BE2C (cell line): ENCODE measurements at places on chromosomes 2 and 18.

DNA sequence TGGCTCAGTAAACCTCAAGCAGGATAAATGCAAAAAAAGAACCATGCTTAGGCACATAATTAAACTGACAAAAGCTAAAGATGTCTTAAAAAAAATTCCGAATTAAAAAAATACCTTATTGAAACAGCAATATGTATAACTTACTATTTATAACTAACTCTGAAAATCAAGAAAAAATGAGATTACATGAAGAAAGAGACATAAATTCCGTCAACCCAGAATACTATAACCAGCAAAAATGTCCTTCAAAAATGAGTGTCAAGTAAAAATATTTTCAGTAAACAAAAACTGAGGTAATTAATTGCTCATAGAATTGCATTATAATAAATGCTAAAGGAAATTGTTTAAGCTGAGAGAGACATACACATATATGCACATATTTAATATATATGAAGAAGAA is 474.5 kb upstream of the SYT4 start:
- no peak for DNase-seq

- DNase-seq: peak; percentile 3
Measured at GRCh38 chr2:150981826-150982225, 279.8 kb downstream of the RBM43 start.

DNA sequence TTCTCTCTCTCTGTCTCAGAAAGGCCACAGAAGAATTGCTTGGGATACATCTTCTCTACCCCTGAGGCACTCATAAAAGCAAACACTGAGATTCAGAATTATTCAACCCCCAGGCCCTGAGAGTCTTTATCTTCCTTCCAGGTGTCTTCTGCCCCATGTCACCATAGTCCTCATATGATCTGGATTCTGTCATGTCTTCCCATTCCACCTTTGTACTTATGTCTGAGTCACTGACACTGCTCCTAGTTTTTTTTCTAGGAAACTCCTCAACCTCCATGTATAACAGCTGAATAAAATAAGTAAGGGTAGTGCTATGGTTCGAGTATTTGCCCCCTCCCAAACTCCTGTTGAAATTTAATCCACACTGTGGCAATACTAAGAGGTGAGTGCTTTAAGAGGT is 11.6 kb downstream of the HIBCH start:
- no peak for DNase-seq

- DNase-seq: no peak
Measured at GRCh38 chr2:184596819-184597411, 1.4 kb upstream of the ZNF804A start.
